Stimulated activated CD4-positive, alpha-beta T cell treated with anti-CD3 and anti-CD28 coated beads, Interleukin-4, amount 100 ng/mL, for 24 hours (primary cell): ENCODE measurements at places on chromosomes 7 and 10.

- DNase-seq, result no peak
Observed at GRCh38 chr10:123621916-123622315, 44.2 kb upstream of the GPR26 start.

GRCh38 chr7:156594283-156595080, 46.1 kb upstream of the RNF32 start:
- DNase-seq, result no peak

- DNase-seq, result no peak
Observed at GRCh38 chr10:8927705-8928104, 873.2 kb downstream of the GATA3 start.

GRCh38 chr7:66055321-66055956, 20.2 kb upstream of the ASL start:
- no peak for DNase-seq

DNA sequence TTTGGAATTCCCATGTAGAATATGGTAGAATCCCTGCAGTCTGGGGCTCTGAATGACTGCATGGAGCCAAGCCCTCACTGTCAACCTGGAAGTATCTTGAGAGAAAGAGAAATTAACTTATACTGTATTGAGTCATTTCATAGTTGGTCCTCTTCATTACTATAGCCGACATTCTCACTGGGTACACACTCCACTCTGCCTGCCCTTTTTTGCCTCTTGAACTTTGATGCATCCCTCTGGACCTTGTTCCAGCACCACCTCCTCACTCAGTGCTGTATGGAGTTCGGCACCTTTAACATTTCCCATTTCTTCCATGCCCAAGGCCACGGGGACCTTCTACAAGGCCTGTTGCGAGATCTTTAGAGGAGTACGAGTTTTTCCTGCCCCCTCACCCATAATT, 4.6 kb upstream of the ARHGAP22 start:
- no peak for DNase-seq

DNA sequence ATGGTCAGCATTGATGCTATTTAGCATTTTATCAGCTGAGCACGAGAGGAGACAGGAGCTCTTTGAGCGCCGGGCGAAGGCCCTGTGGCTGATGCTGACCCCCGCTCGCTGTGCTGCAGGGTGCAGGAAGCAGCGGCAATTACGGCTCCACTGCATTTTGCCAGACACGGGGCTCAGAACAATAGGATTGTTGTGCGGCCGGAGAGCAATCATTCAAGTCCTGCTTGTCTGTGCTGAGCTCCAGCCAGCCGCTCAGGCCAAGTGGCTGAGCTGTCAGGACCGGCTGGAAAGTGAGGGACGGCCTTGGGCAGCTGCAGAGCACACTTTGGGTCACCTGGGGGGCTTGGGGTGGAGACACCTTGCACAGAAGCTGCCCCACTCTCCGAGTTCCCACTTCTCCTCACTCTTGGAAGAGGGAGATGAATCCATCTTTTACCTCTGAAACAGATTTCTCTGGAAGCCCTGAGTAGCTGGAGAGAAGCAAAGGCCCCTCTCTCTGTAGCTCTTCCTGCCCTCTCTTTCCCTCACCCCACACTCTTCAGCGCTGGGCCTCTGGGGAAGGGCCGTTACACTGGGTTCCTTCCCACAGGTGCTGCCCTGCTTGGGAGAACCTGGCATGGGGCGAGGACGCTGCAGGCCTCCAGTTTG, 17.3 kb upstream of the ADARB2 start:
- no peak for DNase-seq

GRCh38 chr10:110431659-110432058, 66.0 kb upstream of the DUSP5 start:
- no peak for DNase-seq

- no peak for DNase-seq
Observed at GRCh38 chr10:58586282-58587245, 73.9 kb downstream of the BICC1 start.

GRCh38 chr10:36669615-36670352, 455.6 kb upstream of the ANKRD30A start:
- no peak for DNase-seq

- no peak for DNase-seq
Observed at GRCh38 chr10:17586821-17587234, 30.3 kb downstream of the HACD1 start.
